NCI-H187 treated with DMSO at 0.1 percent for 48 hours (cell line): ENCODE measurements at places on chromosomes 11 and 22.
A peak's percentile ranks its signal among the peaks of the same experiment; 100 is the strongest.

DNA sequence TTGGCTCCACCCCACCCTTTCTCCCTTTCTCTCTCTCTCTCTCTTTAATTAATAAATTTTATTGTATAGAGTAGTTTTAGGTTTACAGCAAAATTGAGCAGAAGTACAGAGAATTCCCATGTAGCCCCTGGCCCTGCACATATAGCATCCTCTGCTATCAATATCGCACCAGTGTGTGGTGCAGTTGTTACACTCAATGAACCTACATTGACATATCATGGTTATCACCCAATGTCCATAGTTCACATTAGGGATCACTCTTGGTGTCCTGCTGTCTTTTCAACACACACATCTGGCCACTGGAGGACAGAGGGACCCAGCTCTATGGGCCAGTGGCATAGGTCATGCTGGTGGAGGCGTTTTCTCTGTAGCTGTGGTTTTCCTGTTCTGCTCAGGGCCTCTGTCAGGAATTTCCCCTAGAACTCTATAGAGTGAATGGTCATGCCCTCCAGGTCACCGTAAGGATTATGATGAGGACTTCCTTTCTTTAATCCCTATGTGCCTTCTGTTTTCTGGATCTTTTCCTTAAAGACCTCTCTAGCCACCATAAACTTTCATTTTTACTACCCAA lies 98.2 kb upstream of the NAV2 start:
- no peak for DNase-seq

GRCh38 chr11:68113986-68114385 lies 7.2 kb downstream of the CHKA start:
- DNase-seq = no peak

DNA sequence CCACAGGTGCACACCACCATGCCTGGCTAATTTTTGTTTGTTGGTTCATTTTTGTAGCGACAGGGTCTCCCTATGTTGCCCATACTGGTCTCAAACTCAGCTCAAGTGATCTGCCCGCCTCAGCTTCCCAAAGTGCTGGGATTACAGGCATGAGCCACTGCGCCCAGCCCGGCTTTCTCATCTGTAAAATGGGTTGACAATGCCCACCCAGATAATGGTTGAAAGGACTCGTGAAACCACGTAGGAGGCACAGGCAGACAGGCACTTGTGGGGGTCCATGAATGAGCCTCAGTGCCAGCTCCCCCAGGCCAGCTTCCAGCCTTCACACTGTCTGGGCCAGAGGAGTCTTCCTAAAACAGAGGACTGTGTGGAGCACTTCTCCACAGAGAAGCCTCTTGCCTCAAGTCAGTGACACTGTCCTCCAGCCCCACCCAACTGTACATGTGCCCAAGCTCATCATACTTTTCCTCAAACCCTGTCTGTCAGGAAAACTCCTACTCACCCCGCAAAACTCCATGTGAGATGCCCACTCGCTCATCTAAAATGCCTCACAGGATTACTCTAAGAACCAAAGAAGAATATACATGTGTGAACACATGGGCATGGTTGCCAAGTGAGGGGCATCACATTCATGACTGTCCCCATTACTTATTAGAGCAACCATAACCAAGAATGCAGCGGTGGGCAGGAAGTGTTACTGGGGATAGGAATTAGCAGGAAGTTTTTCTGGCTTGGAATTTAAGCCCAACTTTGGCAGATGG lies 32.1 kb upstream of the WNT7B start:
- DNase-seq = no peak

DNA sequence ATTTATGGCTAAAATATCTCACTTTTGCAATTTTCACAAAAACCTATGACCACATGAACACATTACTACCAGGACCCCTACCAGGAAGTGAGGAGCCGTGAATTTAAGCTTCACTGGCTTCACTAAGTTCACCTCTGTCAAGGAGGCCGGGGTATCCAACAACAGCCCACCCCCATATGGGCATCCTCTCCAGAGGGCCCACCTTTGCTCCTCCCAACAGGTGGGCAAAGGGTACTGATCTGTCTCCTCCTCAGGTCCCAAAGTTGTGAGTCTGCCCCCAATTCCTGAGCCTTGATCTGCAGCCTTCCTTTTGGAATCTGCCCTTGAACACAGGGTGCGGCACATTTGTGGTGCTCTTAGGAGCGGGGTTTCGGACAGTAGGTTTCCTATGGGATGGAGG lies 66.9 kb downstream of the OTOG start:
- no peak for DNase-seq

DNA sequence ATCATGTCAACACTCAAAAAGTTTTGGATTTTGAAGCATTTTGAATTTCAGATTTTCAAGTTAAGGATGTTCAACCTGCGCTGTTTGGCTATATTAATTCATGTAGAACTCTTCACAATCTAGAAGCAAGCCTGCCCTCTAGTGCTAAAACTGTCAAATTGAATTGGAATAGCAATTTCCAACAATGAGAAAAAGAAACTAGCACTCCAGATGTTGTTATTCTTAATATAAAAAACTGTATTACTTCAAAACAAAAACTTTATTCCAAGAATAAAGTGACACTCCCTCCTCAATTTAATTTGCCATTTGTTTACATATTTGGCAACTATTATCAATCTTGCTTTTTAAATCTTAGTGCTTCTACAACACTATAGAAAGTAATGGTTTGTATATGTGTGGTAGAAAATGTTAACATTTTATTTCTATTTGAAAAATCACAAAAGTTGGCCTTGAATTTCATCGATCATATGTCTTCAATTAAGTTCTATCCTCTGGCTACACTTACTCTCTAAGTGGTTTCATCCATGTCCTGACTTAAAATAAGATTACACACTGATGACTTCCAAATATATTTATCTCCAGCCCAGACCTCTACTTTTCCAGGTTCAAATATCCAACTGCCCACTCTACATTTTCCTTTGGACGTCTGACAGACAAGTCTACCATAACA lies 36.6 kb downstream of the DCUN1D5 start:
- DNase-seq = no peak

- DNase-seq = peak; percentile 11
Observed at GRCh38 chr11:44036811-44037657, 10.7 kb upstream of the ACCSL start.

DNA sequence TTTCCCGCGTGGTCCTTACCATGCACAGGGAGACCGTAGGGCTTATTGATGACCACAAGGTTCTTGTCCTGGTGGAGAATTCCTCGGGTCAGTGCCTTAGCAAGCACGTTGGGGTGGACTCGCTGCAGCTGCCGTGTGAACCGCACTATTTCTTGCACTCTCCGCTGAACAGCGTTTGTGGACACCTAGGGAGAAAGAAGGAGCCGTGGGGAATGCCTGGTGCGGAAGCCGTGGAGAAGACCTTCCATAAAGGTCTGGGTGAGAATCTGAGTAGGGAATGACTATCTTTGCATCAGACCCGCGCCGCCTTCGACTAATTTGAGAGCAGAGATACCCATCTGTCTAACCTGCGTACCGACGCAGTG lies 597 bp downstream of the RPUSD4 start:
- DNase-seq = no peak

DNA sequence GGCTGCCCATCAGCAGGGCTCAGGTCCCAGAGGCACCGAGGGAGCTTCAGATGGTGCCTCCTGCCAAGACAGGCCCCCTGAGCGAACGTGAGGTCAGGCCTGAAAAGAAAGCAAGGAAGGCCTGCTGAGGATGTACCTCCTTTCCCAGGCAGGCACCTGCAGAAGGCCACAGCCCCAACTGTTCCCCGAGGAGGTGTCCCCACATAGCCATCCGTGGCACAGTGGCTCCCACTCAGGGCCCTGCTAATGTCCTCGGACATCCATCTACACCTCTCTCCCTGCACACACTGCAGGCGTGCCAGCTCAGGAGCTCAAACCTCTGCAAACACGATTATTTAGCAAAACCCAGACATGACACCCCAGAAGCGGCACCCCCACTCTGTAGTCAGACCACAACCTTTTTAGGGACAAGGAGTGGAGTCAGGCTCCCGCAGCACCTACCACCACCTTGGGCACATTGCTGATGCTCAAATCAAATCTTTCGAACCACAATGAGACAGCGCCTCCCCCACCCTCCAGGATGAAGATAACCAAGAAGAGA lies 36.9 kb downstream of the SHANK2 start:
- DNase-seq = no peak

DNA sequence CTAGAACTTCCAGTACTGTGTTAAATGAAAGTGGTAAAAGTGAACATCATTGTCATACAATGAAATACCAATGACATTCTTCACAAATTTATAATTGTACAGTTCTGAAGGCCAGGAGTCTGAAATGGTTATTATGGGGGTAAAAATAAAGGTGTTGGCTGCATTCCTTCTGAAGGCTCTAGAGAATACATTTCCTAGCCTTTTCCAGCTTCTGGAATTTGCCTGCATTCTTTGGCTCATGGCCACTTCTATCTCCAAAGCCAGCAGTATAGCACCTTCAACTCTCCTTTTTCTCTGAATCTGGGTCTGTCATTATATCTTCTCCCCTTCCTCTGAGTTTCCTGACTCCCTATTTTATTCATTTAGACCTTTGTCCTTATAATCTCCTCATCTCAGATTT lies 1232.7 kb upstream of the TENM4 start:
- no peak for DNase-seq

GRCh38 chr22:32745251-32745995 lies 56.1 kb upstream of the TIMP3 start:
- no peak for DNase-seq

GRCh38 chr22:30637701-30638114 lies 2.1 kb downstream of the SLC35E4 start:
- no peak for DNase-seq

GRCh38 chr11:105610871-105611571 lies 1.1 kb downstream of the GRIA4 start:
- no peak for DNase-seq

DNA sequence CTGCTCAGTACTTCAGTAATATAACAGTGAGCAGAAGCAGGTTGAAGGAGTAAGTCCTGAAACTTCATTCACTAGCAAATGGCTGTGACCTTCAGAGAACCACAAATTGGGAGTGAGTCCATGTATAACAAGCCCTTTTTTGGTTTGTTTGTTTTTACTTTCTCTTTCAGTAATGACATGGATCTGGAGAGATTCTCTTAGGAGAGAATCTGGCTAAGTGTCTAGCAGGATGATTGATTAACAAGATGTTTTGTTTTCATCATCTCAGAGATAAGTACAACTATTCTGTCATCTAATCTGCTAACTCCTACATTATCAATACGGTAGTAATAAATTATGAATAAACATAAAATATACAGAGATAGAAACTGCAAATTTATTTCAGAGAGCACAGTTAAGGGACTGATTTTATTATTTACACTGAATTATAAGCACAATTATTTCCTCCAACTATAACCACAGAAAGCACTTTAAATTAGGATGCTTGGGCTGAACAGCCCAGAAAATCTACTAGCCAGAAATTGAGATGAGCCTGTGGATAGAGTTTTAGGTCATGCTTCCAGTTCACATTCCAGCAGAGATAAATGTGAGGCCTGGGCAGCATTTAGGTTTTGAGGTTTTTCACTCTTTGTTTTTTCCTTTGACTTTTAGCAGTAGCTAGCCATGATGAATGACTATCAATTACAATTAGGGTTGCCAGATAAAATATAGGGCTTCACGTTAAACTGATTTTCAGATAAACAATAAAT lies 429.3 kb upstream of the FAT3 start:
- DNase-seq = no peak

- no peak for DNase-seq
Observed at GRCh38 chr11:124315052-124315451, 1.3 kb upstream of the OR8D1 start.

- DNase-seq = no peak
Observed at GRCh38 chr11:20002312-20003216, 157.7 kb downstream of the DBX1 start.

DNA sequence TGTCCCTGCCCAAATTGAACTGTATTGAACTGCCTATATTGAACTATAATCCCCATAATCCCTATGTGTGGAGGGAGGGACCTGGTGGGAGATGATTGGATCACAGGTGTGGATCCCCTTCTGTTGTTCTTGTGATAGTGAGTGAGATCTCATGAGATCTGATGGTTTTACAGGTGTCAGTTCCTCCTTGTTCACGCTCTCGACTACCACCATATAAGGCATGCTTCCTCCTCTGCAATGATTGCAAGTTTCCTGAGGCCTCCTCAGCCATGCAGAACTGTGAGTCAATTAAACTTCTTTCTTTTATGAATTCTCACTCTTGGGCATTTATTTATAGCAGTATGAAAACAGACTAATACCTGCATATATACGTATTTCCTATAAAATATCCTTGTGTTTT lies 206.5 kb upstream of the PDGFD start:
- no peak for DNase-seq

GRCh38 chr11:122253589-122254231 lies 137.7 kb upstream of the BLID start:
- DNase-seq = no peak

DNA sequence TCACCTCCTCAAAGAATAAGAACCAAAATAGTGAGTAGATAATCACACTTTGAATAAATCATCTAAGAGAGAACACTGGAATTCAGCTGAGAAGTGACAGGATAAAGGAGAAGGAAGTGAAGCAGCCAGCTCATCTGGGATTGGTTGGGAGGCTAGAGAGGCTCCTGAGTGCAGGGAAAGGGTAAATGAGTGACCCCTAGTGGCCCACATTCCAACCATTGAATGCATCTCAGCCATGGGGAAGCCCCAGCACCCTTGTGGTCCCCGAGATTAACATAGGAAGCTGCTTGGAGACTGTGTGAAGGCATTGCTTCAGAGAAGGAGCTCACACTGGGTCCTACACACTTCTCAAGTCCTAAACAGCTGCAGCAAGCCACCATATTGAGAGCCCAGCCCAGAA lies 82.3 kb downstream of the JRKL start:
- DNase-seq = no peak

GRCh38 chr11:32255841-32256240 lies 165.0 kb downstream of the RCN1 start:
- no peak for DNase-seq

DNA sequence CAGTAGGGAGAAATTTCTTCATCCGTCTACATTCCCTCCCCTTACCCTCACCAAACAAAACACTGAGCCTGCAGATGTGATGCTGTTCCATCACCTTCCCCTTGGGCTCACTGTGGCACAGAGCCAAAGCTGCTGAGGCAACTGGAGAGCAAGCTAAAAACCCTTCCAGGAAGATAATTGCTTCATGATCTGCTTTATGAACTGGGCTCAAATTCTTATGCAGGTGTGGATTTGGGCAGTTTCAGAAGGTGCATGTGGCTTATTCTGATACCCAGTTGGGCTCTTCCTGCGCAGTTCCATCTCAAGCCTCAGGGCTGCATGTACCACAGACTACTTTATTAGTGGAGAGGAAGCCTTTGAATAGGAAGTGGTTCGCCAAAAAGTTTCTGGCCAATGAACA lies 58.3 kb downstream of the AAMDC start:
- no peak for DNase-seq

GRCh38 chr11:33168709-33169200 lies 7.5 kb upstream of the CSTF3 start:
- DNase-seq = no peak
